ENCODE measurements at places on chromosomes 4 and X.

GRCh38 chr4:60461551-60461950 lies 738.6 kb upstream of the ADGRL3 start:
- no peak for DNase-seq

DNA sequence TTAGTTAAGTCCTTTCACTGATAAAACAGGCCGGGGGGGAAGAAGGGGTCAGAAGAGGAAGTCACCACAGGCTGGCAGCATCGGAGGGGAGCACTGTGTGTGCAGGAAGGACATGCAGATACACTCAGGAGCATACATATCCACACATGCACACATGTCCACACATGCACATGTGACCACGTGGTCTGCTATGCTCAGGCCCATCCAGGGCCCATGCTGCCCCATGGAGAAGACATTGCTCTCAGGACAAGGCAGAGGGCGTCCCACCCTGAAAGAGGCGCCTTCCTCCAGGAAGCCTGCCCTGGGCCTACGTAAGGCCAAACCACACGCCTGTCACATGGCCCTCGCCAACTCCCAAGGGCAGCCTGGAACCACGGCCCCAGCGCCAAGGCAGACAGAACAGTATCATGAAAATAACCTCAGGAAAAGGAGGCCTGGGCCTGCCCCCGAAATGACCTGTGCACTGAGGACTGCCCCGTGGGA lies 15.8 kb downstream of the WDR1 start:
- DNase-seq: no peak

DNA sequence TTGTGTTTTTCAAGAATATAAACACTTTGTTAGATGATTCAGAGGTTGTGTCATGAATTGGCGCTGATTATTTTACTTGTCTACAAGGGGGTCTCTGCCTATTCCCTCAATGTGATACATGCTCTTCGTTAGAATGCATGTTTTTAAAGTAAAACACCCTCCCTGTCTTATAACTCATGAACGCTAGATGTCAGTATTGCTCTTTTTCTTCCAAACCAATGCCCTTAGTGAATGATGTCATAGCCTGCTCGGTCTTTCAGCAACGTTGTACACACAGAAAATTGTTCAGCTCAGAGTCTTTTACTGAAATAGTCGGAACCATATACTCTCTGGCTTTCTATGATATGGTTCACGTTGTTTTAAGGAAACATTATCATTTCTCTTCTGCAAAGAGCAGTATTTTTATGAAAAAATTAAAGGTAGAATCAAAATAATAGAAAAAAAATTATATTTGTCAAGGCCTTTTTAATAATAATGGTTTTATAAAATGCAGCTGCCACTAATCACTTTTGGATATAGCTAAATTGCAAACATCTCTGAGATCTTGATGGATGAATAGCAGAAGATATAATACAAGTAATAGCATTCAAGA lies 292.9 kb downstream of the TLL1 start:
- DNase-seq: no peak

- DNase-seq: no peak
These were observed 208.2 kb downstream of the TENM3 start for GRCh38 chr4:182451441-182451840.

- no peak for DNase-seq
These were observed 362 bp downstream of the NCAPG start for GRCh38 chr4:17811078-17811603.

- DNase-seq: no peak
These were observed 93.8 kb downstream of the MBNL3 start for GRCh38 chrX:132395026-132395425.

DNA sequence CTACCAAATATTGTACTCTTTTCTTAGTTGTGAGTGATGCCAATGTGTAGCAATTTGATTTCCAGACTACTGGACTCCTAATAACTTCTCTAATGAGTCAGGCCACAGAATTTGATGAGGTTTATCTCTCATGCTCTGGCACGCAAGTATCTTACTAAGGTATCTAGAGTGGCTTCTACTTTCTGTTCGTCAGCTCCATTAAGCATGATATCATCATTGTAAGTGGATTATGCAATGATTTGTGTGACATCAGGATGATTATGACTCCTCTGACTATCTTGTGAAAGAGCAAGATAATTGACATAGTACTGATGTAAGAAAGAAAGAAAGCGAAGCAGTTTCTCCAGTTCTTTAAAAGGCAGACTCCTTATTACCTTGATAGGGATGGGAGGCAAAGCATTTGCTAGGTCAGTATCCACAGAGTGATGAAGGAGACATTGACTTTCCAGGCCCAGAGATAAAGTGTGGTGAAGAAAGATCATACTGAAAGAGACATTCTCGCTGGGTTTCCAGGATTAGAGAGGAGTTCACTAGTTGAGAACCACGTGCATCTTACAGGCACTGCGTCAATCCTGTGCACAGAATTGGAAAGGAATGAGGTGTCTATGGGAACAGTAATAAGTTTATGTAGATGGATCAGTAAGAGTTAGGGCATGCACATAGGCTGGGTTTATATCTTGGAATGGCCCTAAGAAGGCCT lies 161.9 kb upstream of the STK26 start:
- no peak for DNase-seq

GRCh38 chrX:54182194-54182863 lies 725 bp downstream of the FAM120C start:
- no peak for DNase-seq

- DNase-seq: no peak
These were observed 77.1 kb upstream of the ATOH1 start for GRCh38 chr4:93751411-93751810.

DNA sequence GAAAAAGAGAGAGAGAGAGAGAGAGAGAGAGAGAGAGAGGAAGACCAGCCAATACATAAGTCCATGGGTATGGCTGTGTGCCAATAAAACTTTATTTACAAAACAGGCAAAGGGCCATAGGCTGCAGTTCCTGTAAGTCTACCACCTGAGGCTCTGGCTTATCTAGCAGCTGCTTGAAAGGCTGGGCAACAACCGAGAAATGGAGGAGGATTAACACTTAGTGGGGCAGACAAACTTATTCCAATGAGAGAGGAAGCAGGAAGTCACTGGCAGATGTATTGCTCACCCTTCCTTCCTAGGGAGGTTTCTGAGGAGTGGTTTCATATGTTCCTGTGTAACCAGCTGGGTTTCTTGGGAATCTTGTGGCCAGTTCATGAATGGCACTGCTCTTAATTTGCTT lies 4.7 kb upstream of the GPR143 start:
- DNase-seq: no peak

- DNase-seq: no peak
These were observed 624.6 kb upstream of the TECRL start for GRCh38 chr4:65033899-65034298.

- no peak for DNase-seq
These were observed 132.8 kb upstream of the S100G start for GRCh38 chrX:16517039-16517605.

DNA sequence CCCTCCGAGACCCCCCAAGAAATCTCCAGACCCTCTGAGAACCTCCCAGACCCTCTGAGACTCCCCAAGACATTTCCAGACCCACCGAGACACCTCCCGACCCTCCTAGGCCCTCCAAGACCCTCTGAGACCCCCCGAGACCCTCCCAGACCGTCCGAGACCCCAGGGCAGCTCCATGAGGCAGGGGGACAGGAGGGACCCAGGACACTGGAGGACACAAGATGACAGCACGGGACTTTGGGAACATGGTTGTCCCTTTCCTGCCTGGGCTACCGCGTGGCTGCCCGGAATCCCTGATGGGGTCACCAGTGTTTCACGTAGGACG lies 10.3 kb downstream of the CTBP1 start:
- no peak for DNase-seq

DNA sequence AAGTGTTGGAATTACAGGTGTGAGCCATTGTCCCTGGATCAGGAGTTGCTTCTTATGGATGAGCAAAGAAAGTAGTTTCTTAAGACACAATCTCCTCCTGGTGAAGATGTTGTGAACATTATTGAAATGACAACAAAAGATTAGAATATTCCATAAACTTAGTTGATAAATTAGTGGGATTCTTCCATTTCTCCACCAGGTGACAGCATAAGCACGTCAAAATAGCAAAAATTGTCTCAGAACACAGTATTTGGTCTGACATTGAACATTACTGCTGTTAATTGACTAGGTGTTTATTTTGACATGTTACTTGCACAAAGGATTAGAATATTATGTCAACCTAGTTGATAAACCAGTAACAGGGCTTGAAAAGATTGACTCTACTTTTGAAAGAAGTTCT lies 21.6 kb downstream of the CLDN34 start:
- DNase-seq: no peak

DNA sequence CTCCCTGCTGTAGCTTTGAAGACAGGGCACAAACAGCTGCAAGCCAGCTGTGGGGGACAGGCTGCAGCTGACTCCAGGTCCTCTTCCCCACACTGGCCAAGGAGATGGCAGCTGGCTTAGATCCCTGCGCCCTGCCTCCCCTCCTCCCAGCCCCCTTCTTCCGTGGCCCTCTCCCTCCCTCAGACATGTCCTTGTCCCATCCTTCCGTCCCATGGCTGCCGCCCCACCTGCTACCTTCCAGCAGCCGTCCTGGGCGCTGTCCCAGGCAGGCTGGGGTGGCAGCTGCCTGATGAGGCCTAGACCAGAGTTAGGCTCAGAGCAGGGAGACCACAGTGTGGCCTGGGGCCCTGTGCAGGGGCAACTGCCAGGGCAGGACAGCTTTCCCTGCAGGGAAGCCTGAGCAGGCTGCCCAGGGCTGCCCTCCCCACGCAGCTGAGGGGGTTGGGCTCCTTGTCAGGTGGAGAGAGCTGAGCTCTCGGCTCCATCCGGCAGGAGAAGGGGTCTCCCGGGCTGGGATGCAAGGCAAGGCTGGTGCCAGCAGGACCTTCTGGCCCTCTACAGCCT lies 3.3 kb upstream of the BGN start:
- DNase-seq: no peak

- no peak for DNase-seq
These were observed 17.3 kb upstream of the F11 start for GRCh38 chr4:186248643-186249042.

DNA sequence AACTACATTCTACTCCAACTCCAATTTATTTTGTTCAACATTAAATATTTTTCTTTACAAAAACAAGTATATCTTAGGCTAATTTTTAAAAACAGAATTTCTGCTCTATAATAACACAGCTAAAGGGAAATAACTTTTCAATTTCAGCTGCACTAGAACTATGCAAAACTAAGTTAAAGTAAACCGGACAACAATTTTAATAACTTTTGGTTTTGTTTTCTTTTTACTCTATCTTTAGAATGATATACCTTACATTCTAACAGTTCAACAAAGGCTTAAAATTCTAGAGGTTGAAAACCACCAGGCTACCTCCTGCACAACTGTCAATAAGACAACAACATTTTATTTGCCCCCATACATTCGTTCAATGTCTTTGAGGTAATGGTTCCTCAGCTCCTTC lies 18.7 kb upstream of the KCNE5 start:
- DNase-seq: no peak

- no peak for DNase-seq
These were observed 138.8 kb downstream of the TEX11 start for GRCh38 chrX:70769659-70770227.

DNA sequence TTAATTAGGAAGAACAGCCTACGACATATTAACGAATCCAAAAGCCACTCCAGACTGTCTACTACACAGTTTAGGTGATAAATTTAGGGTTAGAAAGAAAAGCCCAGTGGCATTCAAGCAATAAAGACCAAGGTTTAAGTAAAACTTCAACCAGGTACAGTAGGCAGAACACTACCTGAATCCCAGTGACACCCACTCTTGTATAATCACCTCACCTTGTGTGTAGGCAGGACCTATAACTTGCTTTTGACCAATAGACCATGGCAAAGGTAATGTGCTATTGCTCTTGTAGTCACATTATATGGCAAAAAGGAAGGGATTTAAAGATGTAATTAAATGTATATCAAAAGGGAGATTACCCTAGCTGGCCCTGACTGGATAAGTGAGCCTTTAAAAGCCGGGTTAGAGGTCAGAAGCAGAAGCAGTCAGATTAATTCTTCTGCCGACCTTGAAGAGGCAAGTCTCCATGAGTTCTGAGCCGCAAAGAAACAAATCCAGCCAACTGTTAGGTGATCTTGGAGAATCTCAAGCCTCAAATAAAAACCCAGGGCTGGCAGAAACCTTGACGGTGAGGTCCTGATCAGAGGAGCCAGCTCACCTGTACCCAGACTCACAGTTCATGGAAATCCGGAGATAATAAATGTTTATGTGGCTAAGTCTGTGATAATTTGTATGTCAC lies 8.8 kb downstream of the FSTL5 start:
- DNase-seq: no peak

GRCh38 chr4:179719766-179720450 lies 2277.7 kb upstream of the AGA start:
- no peak for DNase-seq

DNA sequence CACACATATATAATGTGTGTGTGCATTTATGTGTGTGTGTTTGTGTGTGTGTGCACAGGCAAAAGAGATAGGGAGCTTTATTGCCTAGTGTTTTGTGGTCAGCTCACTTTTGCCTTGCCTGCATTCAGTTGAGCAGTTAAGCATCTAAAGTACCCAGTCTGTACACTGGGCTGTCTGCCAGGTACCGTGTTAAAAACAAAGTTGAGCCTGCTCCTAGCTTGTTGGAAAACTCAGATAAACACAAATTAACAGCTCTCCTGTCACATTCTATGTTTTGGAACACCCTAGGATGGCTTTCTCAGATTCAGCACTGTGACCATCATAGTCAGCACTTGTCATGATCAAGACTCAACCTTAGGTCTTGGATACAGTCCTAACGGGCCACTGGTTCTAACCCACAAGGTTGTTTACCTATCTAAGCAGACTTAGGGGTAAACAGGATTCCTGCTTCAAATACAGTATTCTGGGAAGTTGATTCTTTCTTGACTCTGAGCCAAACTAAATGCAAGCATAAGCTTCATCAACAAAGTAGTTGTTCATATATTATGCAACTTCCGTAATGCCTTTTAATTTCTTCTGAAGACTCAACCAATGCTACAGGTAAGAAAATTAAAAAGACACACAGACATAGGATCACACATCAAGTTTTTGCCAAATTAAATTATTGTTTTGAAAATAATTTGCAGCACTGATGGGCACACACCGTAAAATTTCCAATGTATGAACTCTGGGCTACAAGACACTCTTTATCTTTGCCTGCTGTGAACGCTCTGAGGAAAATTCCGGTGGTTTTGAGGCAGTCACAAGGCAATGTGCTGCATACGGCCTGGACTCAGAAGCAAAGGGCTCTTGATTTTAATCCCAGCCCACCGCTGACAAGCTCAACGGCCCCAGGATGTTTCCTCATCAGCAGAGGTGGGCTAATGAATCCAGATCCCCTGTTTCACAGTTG lies 11.3 kb upstream of the CD99 start:
- DNase-seq: no peak

GRCh38 chr4:165454426-165454825 lies 75.6 kb downstream of the CPE start:
- no peak for DNase-seq

DNA sequence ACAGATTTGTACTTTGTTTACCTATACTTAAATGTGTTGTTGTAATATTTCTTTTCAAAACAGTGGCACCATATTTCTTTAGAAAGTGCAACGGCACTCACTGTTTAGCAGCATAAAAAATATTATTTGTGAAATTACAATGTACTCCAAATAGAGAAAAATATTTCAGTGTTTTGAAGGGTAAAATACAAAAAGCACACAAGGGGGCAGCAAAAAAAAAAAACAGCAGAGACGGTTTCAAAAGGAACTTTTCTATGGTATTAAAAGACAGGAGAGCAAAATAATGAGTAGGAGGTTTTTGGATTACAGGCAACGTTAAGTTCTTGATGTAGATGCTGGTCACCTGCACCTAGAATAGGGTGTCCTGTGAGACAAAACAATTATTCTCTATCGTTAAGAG lies 2.0 kb downstream of the NUDT11 start:
- DNase-seq: no peak

Data from activated CD8-positive, alpha-beta memory T cell treated with anti-CD3 and anti-CD28 coated beads for 1 hour (primary cell).